Memory B cell (primary cell): ENCODE measurements at places on chromosomes 3 and 15.

DNA sequence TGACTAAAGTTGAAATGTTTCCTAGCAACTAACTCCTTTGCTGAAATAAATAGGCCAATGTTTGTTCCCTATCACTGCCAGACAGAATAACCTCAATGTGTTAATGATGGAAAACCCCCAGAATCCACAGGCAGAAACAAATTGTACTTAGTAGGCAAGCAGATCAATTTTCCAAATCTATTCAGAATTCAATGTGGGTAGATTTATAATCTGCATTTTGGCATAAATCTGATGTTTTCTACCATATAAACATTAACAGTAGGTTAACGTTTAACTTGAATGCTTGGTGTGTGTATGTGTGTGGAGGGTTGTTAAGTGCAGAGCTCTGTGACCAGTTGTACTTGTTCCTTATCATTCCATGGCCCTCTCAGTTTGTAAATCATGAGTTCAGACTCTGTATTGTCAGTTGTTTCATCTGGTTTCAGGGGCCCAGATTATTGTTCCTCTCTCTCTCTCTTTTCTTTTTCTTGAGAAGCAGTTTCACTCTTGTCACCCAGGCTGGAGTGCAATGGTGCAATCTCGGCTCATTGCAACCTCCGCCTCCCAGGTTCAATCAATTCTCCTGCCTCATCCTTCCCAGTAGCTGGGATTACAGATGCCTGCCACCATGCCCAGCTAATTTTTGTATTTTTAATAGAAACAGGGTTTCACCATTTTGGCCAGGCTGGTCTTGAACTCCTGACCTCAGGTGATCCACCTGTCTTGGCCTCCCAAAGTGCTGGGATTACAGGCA, 32.8 kb downstream of the PLSCR1 start:
- DNase-seq, result no peak

DNA sequence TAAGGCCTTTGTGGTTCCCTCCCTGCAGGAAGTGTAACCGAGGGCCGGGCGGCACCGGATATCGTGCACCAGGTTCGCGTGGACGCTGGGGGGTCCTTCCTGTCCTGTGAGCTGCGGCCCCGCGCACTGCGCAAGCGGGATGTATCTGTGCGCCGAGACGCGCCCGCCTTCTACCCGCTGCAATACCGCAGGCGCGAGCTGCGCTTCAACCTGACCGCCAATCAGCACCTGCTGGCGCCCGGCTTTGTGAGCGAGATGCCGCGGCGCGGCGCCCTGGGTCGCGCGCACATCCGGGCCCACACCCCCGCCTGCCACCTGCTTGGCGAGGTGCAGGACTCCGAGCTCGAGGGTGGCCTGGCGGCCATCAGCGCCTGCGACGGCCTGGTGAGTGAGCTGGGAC, 35.9 kb downstream of the SAXO2 start:
- peak; percentile 22 for DNase-seq

- no peak for DNase-seq
Observed at GRCh38 chr3:181290941-181291340, 301.4 kb upstream of the DNAJC19 start.

GRCh38 chr3:69983546-69984265, 15.8 kb upstream of the SAMMSON start:
- DNase-seq, result no peak

DNA sequence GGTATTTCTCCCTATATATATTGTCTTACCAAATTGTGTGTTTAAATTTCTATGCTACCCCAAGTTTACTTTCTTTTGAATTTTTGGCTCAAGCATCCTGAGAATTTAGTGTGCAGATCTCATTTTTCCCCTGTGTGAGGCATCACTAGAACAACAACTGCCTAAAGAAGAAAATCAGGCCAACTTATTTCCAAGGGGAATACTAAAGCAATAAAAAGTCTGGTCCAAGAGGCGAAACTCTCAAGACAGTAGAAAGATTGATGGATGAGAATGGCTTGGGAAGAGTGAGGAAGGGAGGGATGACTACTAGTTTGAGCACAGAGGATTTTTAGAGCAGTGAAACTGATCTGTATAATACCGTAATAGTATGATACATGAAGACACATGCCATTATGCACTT, 86.3 kb upstream of the CFAP20DC start:
- DNase-seq, result no peak

DNA sequence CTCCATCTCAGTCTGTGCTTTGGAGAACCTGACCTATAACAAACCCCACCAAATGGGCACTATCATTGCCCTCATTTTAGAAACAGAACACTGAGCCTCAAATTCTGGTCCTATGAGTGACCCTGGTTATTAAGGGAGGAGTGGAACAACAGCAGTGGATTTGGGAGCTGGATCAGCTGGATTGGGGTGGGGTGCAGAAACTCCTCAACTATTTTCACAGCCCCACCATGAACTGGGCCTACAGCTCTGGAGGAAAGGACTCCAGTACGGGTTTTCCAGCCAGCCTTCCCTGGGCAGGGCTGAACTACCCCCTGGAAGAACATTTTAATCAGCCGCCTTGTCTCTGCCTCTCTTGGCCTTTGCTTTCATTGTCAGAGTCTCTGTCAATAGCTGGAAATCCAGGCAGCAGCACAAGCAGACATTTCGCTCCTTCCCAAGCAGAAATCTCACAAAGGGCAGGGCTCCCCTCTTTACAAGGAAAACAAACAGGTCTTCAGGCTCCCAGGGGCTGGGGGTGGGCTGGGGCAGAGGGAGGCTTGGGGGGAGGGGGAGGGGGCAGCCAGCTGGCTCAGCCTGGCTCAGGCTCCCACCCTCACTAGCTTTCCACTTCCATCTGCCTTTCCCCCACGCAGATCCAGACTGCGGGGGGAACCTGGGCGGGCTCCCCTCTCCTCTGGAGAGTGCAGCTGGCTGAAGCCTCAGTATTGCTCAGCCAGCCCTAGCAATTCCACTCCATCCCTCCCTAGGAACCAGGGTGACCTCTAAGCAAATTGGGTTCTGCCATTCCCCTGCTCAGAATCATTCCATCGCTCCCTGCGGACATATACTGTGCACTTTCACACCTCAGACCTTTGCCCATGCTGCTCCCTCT, 13.7 kb upstream of the TLE3 start:
- DNase-seq, result no peak
